ENCODE measurements at places on chromosomes 6 and 20. TPM values are rescaled to one million over a fixed set of nuclear protein-coding genes. Genes with fewer than 3 reads are reported as not detected.

DNA sequence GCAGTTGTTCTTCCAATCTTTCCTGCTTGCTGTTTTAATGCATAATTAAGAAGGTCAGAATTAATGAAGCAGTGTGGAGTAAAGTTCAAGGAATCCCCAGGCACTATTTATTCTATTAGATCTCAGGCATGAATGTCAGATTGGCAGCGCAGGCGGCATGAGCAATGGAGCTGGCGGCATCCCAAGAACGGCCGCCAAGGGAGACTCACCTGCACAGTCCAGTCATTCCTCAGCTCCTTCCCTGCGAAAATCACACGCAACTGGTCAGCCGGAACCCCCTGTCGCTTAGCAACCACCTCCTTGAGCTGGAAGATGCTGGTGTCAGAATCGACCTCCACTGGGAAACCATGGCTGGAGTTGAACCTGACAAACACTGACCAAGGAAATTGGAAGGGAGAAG lies 284.5 kb downstream of the PRKN start:
- no peak for DNase-seq

GTSF1L gene
- total RNA-seq = not detected

SLC35F1 gene
- total RNA-seq = 0.84 TPM

- no peak for DNase-seq
Observed at GRCh38 chr20:32326504-32326845, 31.7 kb upstream of the ASXL1 start.

- no peak for DNase-seq
Observed at GRCh38 chr20:58986286-58986967, 5.4 kb downstream of the NELFCD start.

- DNase-seq = no peak
Observed at GRCh38 chr20:9744551-9744950, 94.3 kb downstream of the PAK5 start.

- DNase-seq = no peak
Observed at GRCh38 chr6:145601397-145601796, 133.9 kb downstream of the EPM2A start.

DNA sequence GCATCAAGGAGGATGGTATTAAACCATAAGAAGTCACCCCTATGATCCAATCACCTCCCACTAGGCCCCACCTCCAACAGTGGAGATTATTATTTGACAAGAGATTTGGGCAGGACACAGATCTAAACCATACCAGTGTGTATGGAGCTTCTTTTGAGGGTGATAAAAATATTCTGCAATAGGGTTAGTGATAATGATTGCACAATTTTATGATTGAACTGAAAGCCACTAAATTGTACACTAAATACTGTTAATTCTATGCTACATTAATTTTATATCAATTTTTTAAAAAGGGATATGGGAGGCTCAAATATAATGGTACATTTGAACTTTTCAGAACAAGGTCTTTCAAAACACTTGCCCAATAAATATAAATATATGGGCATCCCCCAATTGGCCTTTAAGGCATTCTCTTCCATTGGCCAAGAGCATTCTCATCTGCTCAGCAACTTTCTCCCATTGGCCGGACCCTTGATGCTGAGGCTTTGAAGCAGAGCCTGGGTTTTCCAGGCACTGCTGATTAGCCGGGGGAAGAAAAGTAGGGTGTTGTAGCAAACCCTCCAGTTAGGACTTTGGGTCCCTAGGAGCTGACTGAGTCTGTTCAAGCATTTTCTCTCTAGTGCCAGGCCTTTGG lies 209.9 kb downstream of the LRFN2 start:
- DNase-seq = no peak
